ENCODE measurements at places on chromosomes 5 and 9.

DNA sequence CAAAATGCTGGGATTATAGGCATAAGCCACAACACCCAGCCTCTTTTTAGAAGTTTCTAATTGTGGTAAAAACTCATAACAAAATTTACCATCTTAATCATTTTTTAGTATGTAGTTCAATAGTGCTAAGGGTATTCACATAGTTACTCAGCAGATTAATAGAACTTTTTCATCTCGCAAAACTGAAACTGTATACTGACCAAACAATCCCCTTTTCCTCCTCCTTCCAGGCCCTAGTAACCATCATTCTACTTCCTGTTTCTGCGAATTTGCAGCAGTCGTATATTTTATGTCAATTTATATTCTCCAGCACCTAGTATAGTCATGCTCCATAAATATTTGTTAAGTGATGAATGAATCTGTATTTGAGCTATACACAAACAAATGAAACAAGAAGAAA, 86.3 kb upstream of the ERBIN start:
- DNase-seq: no peak

DNA sequence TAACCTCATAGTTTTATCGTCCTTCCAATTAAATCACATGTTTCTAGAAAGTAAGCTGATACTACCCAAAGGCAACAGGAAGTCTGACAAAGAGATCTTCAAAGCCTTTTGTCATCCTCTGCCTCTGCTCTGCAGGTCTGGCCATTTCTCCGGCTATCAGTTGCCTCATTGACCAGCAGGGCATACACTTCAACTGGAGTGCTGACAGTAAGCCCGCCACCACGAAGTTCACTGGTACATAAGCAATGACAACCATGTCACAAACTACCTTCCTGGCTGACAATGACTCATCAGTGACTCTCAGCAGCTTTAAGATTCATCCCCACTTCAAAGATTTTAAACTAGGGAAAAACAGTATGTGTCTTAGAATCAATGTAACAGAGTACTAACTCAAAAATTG, 20.6 kb downstream of the SPTLC1 start:
- DNase-seq: no peak

GRCh38 chr5:134051305-134051704, 46.5 kb upstream of the VDAC1 start:
- no peak for DNase-seq

- DNase-seq: no peak
Measured at GRCh38 chr5:55062039-55062779, 38.2 kb downstream of the GZMK start.
